GM04504 (cell line): ENCODE measurements at places on chromosomes 12 and 14.

DNA sequence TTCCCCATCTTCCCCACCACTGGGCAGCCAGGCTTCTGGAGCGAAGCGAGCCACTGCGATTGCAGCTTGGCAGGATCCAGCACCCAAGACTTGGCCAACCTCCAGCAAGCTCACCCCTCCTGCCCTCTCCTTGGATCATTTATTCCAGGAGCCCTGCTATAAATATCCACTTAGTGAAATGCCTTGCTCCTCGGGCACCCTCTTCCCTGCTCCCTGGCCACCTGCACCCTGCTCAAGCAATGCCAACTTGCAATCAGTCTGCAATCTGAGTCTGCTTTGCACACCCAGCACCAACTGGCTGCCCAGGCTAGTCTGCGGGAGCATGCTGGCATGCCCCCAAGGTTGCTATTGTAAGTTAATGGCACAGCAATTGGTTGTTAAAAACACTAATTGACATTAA, 666.0 kb downstream of the MED13L start:
- DNase-seq, result no peak

DNA sequence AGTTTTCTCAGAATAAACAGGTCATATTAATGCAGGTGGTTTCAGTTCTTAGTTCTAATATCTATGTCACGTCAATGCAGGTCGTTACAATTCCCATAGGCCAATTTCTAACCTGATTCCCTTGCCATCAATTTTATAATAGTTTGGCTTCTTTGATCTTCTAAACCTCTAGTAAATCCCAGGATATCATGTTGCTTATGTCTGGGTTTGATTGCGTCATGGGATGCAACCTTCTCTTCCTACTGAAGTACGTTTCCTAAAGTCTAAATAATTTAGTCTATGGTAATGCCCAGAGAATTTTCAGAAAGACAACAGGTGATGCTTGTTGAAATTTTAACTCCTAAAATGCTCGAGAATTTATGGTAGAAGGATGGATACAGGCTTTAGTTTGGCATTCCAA, 19.2 kb downstream of the TAS2R7 start:
- no peak for DNase-seq

- DNase-seq, result peak; percentile 24
These were observed 54.3 kb downstream of the CLMN start for GRCh38 chr14:95265106-95266094.

DNA sequence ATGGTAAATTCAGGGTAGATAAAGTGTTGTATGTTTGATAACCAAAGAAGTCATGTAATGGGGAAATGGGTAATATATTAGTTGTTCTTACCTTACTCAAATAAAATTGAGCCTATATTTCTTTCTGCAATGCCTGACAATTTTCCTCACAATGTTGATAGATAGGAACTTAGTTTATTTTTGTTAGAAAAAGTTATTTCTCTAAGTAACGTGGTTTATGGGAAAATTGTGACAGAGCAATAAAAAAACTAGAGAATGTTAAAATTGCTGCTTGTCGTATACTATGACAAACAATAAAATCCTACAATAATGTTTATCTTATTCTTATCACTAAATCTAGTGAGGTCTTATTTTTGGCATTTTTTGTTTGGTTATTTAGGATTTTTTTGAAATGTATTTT, 534.1 kb downstream of the TMTC2 start:
- no peak for DNase-seq

DNA sequence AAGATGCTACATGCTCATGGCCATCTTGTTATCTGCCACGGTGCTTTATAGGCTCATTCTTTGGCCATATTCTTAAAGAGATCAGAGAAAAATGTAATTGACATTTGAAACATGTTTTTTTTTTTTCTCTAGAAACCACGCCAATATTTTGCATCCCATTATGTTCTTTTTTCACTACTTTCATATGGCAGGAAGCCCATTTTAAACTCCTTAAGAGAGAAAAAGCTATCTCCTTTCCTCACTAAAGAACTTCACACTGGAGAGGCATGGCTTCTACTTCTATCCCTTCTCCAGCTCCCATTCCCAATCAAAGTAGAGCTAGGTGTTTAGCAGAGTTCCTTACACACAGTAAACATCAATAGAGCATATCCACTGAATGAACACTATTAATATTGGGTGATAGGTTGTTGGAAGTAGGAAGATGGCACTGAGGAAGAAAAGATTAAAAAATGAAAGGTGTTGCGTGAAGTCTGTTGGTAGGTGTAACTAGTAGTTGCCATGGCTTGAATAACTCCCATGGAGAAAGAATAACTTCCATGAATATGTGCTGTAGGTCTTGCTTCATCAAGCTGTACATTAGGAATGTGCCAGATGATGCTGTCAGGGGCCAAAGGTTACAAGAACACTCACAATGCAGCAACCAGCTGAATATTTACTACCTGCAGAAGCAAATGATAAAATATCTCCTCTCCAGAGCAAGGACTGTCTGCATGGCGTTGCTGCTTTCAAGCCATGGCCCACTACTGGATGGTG, 178.8 kb downstream of the STXBP6 start:
- no peak for DNase-seq

DNA sequence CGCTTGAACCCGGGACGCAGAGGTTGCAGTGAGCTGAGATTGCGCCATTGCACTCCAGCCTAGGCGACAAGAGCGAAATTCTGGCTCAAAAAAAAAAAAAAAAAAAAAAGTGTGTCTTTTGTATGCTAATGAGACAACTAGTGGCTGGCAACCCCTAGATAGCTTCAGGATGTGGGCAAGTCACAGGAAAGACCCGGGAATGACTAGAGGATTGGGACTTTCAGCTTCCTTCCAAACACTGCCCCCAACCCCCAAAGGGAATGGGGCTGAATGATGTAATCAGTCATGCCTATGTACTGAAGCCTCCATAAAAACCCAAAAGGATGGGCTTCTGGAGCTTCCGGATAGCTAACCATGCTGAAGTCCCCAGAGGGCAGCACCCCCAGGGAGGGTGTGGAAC, 28.6 kb downstream of the USP44 start:
- DNase-seq, result no peak

GRCh38 chr14:79920180-79920692, 291.1 kb downstream of the DIO2 start:
- DNase-seq, result no peak

DNA sequence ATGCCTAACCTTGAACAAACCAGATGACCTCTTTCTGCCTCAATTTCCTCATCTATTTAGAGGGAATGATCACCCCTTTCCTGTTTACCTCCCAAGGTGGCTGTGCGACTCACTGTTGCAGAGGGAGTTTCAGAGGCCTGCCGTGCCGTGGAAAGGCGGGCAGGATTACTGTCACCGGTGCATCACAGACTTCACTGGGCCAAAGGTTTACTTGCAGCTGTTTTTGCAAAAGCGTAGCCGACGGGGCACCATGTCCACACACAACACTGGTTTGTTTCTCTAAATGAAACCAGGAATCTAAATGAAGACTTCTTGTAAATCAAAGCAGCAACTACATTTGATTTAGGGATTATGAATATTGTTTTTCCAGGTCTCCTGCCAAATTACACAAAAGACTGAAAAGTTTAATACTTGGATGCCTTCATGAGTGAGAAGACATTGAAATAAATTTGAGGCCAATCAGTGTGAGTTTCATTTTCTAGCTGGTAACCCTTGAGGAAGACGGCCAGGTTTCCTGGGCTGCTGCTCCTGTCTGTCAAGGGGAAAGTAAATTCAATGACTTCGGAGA, 696.1 kb upstream of the TMEM132C start:
- DNase-seq, result no peak

DNA sequence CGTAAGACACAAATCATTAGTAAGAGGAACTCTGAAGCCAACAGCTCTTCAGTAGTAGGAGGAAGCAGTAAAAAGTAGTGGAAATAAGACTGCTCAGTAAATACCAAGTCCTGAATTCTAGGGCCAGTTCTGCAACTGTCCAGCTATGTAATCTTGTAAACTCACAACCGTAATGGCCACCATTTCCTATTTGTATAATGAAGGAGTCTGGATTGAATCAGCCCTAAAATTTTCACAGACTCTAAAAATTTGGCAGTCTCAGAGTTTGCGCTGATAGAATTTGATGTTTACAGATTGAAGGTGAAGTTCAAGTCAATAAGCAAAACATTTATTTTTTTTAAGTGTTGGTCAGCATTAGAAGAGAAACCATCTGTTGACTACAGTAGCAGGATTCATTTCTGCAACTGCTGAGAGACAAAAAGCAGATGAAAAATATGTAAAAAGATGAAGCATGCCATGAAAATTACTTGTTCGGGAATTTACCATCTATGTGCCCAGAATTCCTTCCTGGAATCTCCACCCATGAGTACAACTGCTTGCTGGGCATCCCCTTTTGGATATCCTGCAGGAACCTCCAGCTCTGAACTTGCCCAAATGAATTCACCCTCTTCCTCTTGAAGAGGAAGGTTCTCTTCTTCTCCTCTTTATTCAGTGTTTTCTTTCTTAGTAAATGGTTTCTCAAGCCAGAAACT, 47.5 kb downstream of the GALNT4 start:
- DNase-seq, result no peak

- no peak for DNase-seq
These were observed 25.4 kb upstream of the PWP1 start for GRCh38 chr12:107660235-107660634.

- no peak for DNase-seq
These were observed 64.8 kb downstream of the WSCD2 start for GRCh38 chr12:108193917-108194316.

DNA sequence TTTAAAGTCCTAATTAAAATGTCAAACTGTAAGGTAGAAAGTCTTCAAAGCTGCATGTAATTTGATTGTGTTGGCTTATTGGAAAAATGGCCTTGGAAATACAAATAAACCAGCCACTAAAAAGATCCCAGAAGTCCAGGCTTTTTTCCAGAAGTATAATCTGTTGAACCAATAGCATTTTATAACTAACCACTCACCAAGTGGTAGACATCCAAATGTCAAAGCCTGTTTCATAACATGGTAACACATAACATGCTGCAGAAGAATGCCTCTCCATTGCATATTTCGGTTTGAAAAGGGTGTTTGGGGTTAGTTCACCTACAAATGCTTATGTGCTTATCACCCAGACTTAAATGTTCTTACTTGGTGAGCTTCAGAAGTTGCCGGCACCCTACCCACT, 183.7 kb upstream of the DIO2 start:
- DNase-seq, result no peak

GRCh38 chr12:43795716-43796280, 10.3 kb downstream of the TWF1 start:
- no peak for DNase-seq

- DNase-seq, result no peak
These were observed 1246.4 kb downstream of the SLC16A7 start for GRCh38 chr12:60842181-60842580.

DNA sequence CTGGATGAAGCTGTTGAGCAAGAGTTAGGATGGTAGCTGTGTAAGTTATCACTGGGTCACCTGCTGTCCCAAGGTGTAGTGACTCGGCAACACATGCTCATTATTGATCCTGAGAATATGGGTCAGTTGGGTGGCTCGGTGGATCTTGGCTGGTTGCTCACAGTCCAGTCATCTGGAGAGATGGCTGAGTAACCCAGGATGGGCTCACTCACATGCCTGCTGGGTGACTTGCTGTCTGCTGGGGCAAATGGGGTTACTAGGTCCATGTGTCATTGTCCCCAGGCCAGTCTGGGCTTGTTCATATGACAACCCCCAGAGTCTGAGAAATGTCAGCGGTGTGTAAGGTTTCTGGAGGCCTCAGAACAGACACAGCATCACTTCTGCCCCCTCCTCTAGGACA, 69.5 kb downstream of the SLC15A4 start:
- DNase-seq, result no peak

GRCh38 chr14:92493492-92493891, 20.1 kb upstream of the RIN3 start:
- DNase-seq, result no peak

DNA sequence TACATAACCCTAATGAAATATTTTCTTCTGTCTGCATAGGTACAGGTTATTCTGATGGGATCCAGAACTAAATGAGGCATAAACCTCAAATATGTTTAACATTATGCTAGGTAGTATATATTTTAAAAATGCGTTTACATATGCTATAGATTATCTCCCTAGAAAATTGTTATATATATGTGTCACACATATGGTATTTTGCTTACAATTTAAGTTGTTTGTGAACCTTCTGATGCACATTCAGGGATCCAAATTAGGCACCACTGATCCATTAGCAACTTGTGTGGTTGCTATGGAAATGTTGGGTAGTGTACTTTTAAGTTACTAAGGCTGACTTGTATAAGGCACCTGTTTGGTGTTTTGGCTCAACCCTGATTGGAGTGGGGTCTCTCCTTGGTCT, 456.7 kb downstream of the AEBP2 start:
- no peak for DNase-seq

DNA sequence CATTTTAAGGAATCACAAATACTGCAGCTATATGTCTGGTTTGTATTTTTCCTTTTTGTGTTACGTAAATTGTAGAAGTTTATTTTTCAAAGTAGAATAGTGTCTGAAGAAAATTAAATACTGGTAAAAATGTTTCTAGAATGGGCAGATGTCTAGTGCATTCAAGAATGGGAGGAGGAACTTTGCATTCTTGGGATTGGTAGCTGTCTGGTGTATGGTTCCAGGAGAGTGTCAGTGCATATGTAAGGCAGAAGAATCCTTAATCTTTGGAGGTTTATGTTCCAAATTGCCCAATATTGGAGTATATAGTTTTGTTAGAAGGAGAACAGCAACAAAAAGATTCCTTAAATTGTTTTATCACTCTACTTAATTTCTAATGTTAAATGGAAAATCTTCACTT, 13.5 kb downstream of the PAPOLA start:
- DNase-seq, result no peak

DNA sequence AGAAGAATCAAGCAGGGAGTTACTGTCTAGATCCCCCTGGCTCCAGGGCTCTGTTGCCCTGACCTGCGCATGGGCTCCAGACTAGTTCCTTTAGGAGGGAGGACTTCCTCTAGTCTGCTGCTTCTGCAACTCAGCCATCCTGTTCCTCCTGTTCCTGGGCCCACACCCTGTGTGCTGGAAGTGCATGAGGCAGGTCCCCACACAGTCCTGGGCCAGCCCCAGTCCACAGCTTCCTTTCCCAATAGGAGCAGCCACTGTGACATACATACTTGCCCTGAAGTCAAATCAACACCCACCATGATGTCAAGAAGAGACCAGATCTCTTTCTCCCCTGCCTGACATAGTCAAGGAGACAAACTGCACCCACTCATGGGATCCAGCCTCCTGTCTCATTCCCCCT, 1.3 kb downstream of the SDR9C7 start:
- DNase-seq, result no peak

GRCh38 chr12:14157088-14157747, 175.8 kb upstream of the GRIN2B start:
- no peak for DNase-seq

GRCh38 chr12:89706986-89707702, 1.5 kb downstream of the ATP2B1 start:
- no peak for DNase-seq

DNA sequence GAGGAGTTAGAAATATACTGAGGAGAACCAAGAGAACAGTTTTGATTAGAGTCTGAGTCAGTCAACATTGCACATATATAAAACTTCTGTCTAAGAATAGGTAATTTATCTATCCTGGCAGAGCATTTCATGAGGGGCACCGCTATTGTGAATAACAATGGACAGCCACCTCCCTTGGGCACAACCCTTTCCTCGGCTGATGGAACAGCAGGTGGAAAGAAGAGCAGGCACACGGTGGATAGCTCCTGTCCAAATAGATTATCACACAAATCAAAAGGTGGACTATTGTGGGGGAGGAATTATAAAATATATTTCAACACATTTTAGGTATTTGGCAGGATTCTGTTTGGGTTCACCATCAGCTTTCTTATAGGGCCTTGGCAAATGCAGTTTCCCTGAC, 84.0 kb upstream of the PTPRB start:
- no peak for DNase-seq
